ENCODE measurements at places on chromosomes 3 and 15.

- DNase-seq: no peak
Observed at GRCh38 chr15:90560229-90560776, 30.6 kb downstream of the CRTC3 start.

GRCh38 chr15:52786436-52787122, 3.6 kb downstream of the ONECUT1 start:
- DNase-seq: no peak

DNA sequence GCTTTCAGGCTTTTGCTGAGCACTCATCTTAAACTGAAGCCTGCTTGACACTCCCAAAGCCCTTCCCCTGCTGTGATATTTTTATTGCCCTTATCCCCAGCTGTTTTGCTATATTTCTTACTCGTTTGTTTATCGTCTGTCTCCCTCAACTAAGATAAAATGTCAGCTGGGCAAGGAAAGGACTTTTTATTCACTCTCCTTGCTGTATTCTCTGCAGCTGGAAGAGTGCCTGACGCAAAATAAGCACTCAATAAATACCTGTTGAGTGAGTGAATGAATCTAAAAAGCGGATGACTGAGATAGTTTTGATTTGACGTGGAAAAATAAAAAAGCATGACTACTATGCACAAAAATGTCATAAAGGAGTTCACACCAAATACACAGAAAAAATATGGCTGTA, 84.8 kb upstream of the POMGNT2 start:
- DNase-seq: no peak

DNA sequence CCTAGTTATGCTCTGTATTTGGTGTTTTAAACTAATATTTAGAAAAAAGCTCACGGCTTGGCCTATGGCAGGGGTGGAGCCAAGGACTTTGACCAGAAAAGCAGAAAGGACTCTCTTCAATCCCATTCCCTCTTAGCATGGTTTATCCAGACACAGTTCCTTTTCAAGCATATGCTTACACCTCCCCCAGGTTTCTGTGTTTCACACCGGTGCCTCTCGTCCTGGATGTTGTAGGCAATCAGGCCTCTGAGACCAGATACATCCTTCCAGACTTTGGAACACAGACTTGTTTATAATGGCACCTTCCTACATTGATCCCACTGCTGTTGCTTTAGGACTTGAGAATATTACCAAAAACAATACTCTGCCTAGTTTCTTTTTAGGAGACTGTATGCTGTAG, 440.5 kb upstream of the ARPP21 start:
- no peak for DNase-seq

DNA sequence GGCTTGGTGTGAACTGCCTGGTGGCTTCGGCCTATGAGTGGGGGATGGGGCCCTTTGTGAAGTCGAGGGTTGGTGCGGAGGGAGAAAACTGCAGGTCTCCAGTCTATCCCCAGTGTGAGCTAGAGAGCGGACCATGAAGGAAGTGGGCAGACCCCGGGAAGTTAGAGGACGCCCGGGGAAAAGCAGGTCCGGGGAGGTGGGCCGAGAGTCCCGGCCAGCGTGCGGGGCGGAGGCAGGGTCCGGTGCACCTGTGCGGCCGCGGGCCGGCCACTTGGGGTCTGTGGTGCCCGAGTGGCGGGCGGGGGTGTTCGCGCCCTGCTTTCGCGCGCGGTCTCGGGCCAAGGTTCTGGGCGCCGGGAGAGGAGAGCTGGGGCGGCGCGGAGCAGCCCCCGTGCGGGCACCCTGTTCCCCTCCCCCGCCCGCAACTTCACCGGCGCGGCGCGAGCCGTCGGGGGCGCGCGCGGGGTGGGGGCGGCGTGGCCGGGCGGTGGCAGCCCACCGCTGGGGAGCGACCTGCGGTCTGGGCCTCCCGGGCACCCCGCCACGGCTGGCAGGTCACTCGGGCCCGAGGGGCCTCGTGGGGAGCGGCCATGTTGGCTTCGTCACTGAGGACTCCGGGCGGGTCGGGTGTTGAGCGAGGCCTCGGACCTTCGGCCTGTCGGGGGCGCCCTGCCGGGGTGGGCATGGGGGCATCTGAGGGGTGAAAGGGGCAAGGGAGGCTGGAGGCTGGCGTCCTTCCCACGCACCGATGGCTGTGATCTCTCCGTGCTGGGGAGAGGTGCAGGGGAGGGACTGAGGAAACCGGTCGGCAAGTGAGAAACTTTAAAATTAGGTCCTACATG, 4.8 kb downstream of the UBE2E1 start:
- peak; percentile 8 for DNase-seq

GRCh38 chr3:168091941-168092340, 3.8 kb downstream of the GOLIM4 start:
- DNase-seq: no peak

GRCh38 chr3:149091983-149092382, 5.7 kb upstream of the HLTF start:
- DNase-seq: no peak

- no peak for DNase-seq
Observed at GRCh38 chr15:62649793-62650420, 392.6 kb upstream of the TPM1 start.

DNA sequence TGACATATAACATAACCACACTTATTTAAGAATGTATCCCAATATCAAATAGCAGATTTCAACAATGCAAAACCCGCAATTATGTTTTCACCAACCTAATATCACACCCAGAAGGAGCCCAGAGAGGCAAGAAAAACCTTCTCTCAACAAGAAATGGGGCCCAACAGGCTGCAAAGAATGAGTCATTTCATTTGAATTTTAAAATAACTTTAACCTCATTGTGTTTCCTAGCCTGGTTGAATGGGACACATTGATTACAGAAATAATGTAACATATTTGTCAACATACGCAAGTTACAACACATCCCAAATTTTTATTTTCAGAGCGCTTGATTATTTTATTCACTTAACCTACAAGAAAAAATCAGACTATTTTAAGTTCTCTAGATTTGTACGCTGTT, 365.1 kb upstream of the SLCO3A1 start:
- no peak for DNase-seq

- DNase-seq: peak; percentile 51
Observed at GRCh38 chr3:37974121-37975083, 16.2 kb upstream of the VILL start.

GRCh38 chr3:7610634-7611033, 749.7 kb downstream of the GRM7 start:
- no peak for DNase-seq

DNA sequence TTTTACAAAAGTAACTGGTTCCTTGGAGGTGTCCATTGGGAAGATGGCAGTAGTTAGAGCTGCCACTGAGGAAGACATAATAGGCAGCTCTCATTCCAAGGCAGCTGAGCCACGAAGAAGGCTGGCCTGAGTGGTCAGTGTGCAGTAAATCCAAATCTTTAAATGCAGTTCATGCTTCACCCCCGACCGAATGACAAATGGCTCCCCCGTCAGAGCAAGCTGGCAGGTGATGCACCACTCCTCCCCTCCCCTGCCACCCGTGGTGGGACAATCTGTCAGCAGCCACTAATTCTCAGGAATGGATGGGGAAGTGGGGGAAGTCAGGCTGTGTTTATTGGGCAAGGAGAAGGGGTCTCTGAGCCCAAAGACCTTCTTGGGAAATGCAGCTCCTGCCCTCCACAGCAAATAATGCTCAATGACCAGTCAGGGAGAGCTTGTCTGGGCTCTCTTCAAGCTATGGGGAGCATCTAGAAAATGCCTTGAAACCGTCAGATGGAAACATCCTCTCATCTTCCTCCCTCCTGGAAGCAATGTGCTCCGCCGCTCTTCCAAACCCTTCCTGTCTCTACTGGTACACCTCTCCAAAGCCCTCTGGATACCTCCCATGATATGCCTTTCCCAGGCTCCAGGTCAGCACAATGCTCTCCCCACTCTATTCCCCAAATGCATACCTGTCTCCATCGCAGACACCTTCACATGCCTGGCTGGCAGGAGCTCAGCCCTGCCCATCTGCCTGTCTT, 65.4 kb downstream of the LIPC start:
- DNase-seq: no peak

- DNase-seq: no peak
Observed at GRCh38 chr3:135440233-135440632, 525.3 kb upstream of the PPP2R3A start.

All from activated CD8-positive, alpha-beta memory T cell treated with anti-CD3 and anti-CD28 coated beads for 1 hour (primary cell).